ENCODE measurements at places on chromosomes 16 and 17.

DNA sequence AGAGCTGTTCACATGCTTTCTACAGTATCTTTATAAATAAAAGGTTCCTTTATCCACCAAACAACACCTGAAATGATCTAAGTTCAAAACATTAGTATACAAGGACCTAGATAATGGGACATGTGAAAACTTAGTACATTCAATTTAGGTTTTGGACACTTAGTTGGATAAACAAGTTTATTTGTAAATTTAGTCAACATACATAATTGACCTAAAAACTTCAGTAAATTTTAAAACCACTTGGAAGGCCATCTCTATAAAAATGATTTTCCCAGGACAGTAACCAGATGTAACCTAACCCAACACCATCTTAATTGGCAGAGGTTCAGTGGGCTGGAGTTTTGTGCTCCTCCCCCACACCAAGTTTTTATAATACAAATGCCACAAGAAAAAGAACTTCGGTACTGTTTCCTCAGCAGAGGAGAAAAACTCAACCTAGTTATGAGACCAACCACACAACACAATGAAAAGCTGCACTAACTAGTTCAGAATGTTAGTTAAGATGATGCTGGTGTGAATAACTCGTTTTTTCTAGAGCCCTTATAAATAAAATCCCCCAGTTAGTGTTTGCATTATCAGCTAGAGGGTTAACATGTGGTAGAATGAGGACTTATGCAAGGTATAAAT lies 7.2 kb upstream of the UNK start:
- peak; percentile 50 for DNase-seq

DNA sequence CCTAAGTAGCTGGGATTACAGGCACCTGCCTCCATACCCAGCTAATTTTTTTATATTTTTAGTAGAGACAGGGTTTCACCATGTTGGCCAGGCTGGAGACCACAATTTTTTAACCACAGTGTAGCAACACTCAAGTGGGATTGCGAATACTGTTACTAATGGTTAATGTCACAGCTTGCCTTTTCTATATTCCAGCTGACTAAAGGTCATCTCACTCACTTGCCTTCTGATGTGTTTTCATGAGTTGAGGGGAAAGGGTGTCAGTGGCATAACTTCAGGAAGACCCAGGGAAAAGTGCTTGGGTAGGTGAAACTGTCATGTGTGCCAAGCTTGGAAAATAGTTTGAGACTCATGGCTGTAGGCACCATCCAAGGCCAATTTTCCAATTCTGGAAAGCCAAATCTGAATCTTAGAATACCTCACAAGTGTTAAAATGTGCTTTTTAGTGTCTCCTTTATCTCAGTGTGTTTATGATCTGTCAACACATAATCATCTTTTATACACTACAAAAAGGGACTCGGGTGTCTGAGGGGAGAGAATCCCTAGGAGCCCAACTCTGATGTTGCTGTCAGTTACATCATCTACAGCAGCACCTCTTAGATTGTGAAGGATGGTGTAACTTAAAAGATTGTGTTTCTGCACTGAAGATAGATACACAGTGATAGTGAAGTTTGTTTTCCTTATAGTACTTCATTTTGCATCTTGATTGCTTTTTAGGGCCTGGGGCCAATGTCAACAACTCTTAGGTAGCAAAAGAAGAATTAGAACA lies 27.1 kb downstream of the OGFOD1 start:
- no peak for DNase-seq

- DNase-seq, result no peak
These were observed 4.7 kb upstream of the CDT1 start for GRCh38 chr16:88798772-88799455.

DNA sequence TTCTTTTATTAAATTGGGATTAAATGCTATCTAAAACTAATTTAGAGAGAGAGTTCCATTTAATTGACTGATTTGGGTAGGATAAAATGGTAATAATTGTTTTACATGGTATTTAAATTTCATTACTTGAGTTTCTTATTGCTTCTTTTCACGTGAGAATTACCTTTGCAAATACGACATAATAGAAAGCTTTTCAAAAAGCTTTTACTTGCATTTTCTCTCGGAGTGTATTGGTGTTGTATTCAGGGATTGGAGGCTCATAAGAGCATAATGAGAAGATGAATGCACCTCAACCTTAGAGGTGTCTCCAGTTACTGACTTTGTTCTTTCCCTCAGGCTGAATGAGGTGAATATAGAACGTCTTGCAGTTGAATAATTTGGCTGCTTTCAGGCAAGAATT lies 67.4 kb upstream of the CPHXL start:
- DNase-seq, result no peak

DNA sequence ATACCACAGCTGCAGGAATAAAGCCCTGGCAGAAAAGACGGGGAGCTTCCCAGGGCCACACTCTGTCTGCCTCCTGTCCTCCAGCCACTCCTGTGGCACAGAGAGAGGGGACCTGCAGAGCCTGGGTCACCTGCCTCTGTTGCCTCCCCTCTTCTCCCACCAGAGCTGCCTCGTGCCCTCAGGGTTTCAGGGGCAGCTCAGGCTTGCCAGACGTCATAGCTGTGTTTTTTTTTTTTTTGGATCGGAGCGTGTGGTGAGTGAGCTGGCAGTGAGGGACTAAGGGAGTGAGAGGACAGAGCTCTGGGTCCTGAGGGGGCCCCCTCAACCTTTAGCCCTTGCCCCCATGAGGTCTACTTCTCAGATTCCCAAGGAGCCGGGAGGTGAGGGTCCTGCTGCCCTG lies 2.1 kb downstream of the PIK3R6 start:
- no peak for DNase-seq

DNA sequence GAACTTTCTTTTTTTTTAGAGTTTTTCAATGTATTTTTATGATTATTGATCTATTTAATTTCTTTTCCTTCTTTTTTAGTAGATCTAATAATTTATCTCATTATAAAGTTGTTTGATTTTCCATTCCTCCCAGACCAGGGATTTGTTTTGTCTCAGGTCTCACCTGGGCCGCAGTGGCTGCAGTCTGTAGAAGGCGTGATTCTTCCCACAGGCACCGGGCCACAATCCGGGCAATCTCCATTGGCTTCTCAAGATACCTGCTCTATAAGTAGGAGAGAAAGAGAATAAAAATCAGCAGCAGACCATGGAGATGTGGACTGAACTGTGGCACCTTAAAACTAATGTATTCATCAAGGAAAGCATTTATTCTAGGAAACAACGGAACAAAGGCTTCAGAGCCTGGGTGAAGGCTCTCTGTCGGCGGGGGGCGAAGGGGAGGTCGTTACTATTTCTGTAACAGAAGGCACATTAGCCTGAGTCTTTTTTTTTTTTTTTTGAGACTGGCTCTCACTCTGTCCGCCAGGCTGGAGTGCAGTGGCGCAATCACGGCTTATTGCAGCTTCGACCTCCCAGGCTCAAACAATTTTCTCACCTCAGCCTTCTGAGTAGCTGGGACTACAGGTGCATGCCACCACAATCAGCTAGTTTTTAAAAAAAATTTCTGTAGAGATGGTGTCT lies 42.7 kb downstream of the STAT3 start:
- DNase-seq, result no peak

DNA sequence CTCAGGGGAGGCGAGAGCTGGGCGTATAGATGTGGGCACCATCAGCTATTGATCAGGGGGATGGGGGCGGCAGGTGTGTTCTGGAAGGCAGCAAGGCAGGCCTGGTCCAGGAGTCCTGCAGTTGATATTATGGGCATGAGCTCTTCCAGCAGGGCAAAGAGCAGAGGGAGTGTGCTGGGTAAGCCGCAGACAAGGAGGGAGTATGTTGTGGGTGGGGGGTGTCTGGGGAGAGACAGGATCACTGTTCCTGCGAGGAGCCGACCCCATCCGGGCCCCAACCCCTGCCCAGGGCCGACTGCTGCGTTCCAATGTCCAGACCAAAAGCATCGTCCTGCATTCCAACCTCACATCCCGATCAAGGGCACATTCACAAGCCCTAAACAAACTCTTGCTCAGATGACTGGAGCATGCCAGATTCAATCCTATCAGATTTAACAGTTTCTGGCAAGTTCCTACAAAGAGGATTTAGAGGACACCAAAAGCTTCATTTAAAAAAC lies 9.2 kb downstream of the MXRA7 start:
- peak; percentile 58 for DNase-seq

DNA sequence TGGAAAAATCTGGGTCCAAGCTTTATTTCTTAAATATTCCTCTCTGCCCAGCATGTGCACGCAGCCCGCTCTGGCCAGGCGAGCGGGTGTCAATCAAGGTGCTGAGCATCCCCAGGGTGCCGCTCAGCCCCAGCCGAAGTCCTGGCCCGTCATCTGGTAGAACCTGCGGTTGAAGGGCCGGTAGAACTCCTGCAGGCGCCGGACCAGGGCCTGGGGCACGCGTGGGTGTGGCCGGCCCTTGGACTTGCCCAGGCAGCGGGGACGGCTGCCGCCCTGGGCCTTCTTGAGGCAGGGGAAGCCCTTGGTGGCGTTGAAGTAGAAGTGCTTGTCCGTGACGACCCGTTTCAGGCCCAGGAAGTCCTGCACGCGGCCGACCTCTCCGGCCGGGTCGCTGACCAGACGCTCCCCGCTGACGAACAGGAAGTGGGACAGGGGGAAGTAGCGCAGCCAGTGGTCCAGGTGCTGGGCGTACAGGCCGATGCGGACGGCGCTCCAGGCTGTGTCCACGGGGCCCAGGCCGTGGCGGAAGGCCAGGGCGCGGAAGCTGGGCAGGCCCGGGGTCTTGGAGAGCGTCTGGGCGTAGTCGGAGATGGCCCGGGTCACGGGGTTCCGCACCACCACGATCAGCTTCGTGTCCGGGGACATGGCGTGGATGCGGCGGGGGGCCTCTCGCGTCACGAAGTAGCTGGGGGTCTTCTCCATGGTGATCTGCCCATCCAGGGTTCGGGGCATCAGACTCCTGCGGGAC lies 6.6 kb downstream of the HS3ST6 start:
- no peak for DNase-seq

- peak; percentile 23 for DNase-seq
These were observed 39.1 kb downstream of the CENPV start for GRCh38 chr17:16314189-16314588.

- DNase-seq, result no peak
These were observed 542.0 kb downstream of the WWOX start for GRCh38 chr16:78641433-78641832.

DNA sequence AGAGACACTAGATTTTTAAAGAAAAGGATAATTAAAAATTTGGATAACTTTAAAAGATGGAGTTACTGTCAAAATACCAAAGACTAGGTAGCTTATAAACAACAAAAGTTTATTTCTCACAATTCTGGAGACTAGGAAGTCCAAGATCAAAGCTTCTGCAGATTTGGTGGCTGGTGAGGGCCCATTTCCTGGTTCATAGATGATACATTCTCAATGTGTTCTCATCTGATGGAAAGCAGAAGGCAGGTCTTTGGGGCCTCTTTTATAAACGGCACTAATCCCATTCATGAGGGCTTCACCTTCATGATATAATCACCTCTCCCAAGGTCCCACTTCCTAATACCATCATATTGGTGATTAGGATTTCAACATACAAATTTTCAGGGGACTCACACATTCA lies 33.7 kb downstream of the NLK start:
- DNase-seq, result no peak

- DNase-seq, result no peak
These were observed 21.9 kb downstream of the PARN start for GRCh38 chr16:14608111-14608566.

Data from EH (cell line).